ENCODE measurements at places on chromosomes 12 and 14. TPM values are rescaled to one million over a fixed set of nuclear protein-coding genes. Genes with fewer than 3 reads are reported as not detected.

Gene SERPINA12
- total RNA-seq, result not detected

GRCh38 chr14:96104469-96105057 lies 65.4 kb downstream of the C14orf132 start:
- peak; percentile 89 for DNase-seq

GRCh38 chr14:49594347-49595091 lies 4.2 kb upstream of the LRR1 start:
- no peak for DNase-seq

DNA sequence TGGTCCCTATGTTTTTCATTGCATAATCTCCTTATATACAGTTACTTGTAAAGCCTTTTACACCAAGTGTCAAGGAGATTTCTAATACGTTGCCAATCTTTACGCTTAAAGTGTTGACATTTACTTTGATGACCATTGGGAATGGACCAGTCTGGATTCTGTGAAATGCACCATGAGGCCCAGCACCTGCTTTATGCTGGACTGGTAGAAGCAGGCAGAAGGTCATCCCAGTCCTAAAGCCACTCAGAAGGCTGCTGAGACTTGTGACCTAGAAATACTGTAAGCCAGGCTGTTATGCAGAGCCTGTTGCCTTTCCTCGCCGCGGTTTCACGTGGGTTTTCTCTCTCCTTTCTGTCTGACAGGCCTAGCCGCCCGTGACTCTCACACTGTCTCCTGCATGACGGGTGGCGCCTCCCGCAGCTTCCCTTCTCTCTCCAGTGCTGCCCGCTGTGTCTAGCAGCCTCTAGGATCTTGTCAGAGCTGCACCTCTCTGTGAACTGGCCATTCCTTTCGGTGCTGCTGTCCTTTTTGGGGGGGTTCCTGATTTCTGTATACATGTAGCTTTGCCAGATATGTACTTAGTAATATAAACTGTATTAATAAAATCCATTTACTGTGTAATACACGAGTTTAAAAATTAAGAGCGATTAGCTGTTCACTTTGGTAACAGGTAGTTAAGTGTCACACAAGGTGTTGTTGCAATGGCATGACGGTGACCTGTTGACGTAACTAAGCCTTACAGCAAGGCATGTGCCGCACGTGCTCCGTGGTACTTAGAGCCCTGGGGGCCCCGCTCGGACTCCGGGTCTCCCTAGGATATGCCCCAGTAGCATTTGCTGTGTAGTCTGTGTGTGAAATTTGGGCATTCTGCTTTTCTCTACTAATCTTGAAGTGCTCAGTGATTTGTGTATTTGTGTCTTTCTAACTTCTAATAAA lies 29.7 kb downstream of the XRCC3 start:
- DNase-seq, result no peak

Gene ACOT4
- total RNA-seq, result 4.7 TPM

- no peak for DNase-seq
Observed at GRCh38 chr12:99916555-99916954, 68.2 kb downstream of the ANKS1B start.

Gene RABGGTA
- total RNA-seq, result 36.1 TPM

Gene KLRF2
- not detected for total RNA-seq

DNA sequence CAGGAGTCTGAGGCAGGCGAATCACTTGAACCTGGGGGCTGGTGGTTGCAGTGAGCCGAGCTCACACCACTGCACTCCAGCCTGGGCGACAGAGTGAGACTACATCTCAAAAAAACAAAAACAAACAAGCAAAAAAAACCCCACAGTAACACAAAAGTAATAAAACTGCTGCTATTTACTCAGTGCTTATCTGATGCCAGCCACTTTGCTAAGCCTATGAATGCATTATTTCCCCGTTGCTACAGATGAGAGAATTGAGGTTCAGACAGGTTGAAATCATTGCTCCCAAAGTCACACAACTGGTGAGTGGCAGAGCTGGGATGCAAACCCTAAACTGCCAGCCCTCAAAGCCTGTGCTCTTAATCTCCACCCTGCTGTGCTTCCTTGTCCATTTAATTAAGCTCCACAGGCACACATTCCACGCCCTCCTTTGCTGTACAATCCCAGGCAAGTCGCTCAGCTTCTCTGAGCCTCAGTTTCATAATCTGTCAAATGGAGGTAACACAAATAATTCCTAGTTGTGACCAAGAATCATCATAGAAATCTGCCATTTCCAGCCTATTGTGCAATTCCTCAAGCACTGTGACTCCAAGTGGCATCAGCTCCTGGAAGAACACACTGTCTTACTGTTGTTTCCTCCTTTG lies 5.7 kb upstream of the OAS3 start:
- DNase-seq, result no peak

DNA sequence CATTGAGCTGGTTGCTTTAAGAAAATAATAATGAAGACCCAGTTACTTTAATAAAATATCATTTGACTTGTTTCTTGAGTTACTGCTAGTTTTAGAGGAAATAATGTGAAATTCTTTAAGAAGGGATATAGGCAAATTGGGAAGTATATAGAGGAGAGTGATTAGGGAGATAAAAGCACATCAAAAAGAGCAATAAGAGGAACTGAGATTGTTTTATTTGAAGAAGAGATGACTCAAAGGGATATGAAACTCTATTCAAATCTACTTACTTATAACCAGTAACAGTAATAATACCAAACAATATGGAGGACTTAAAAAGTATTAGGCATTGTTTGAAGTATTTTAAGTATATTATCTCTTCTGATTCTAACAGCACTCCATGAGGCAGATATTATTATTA lies 37.1 kb downstream of the LRRK2 start:
- DNase-seq, result no peak

Gene SMCO3
- not detected for total RNA-seq

Gene CCDC196
- not detected for total RNA-seq

- no peak for DNase-seq
Observed at GRCh38 chr12:121034616-121035305, 4.3 kb downstream of the OASL start.

DNA sequence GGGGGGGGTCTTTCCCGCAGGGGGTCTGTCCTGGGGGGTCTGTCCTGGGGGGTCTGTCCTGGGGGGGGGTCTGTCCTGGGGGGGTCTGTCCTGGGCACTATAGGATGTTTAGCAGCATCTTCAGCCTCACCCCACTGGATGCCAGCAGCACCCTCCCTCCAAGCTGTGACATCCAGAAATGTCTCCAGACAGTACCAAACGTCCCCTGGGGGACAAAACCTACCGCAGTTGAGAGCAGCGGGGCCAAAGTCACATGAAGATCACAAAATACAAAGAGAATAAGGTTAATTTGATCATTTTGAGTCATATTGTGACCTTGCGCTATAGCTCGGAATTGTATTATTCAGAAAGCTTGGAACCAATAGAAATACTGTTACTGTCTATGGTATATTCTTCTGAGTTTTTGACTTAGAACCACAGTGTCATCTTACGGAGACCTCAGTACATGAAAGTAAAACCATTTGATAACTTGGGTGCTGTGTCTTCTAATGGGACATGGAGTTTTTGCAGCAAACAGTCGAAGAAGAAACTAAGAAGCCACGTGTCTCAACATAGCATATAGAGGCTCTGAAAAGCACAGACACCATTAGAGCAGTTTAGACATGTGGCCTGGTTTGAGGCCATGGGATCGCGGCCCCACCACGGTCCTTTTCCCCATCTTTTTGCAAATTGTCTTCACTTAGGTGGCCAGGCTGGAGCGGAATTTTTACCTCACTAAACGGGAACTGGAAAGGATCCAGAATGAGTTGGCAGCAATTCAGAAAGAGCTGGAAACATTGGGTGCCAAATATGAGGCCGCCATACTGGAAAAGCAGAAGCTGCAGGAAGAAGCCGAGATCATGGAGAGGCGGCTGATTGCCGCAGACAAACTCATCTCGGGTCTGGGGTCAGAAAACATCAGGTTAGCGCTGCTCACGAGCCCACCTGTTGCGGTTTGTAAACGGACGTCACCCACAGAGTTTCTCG lies 59.9 kb downstream of the CCDC92 start:
- no peak for DNase-seq

DNA sequence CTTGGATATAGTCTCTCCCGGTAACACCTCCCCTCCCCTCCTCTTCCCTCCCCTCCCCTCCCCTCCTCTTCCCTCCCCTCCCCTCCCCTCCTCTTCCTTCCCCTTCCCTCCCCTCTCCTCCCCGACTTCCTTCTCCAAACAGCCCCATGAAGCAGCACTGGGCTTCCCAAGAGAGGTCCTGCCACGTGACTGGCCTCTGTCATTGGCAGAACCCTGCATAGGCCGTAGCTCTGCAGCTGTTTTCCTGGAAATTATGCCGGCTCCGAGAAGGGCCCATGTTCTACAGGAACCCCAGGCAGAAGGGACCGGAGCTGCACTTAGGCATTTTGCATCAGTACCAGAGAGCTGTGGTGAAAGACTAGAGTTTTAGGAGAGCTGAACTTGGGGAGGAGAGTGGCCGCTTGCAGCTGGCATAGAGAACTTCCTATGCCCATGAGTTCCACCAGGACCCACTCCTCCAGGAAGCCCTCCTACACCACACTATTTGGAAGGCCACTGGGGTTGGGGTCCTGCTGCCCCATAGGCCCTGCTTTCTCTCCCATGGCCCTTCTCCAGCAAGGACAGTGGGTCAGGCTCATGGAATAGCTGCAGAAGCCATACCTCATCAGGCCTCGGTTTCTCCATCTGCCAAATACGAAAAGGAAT lies 5.1 kb upstream of the TNFAIP2 start:
- DNase-seq, result no peak

Gene GRIP1
- 31.1 TPM for total RNA-seq

Gene CELA1
- total RNA-seq, result not detected

DNA sequence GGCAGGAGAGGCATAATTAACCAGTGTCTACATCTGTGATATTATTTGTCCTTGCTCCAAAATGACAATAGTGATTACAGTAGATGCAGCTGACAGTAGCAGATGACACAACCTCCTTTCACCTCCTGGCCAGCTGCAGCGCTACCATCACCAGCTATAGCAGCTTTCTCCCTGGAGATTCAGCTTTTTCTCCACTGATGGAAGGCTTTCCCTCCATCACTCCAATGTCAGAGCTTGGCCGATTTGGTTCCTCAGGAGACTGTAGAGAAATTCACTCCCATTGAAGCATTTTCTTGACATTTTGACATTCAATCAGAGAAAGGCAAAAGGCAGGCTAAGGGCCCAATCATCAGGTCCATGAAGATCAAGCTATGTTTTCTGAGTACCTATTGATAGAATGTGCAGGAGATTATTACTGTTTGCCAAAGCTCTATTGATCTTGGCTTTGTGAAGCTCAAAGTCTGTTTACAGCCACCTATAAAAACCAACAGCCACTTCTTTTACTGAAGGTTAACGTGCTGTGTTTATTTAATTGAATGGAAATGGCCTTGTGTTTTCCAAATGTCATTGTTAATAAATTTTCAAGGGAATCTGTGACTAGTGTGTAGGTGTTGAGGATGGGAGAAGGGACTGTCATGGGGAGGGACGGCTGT lies 785.1 kb downstream of the DIO2 start:
- no peak for DNase-seq

GRCh38 chr12:116266631-116267349 lies 10.7 kb downstream of the MED13L start:
- DNase-seq, result no peak

DNA sequence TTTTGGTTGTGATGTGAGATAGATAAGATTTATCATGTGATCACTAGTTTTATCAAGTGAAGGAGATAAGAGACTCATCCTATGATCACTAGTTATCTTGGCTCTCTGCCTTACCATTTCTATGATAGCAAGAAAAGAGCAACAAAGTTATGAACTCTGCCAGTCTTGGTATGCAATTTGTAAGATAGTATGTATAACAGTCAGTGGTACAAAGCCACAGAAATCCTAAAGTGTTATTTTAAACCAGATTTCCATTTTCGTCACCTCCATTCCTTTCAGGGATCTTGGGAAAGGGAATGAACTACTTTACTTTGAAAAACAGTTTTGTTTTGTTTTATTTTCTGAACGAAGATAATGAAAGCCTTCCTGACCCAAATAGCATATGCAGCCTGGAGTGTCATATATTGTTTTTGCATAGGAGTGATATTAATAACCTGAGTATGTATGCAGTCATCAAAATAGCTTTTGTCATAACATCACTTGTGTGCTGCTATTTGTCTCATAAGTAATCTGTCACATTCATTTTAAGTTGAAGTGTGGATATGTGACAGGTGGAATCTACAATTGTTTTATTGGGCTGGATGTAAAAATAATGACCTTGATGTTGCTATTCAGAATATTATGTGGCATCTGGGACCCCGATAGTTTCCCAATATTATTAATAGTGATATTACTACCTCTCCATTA lies 35.0 kb downstream of the FLRT2 start:
- no peak for DNase-seq

DNA sequence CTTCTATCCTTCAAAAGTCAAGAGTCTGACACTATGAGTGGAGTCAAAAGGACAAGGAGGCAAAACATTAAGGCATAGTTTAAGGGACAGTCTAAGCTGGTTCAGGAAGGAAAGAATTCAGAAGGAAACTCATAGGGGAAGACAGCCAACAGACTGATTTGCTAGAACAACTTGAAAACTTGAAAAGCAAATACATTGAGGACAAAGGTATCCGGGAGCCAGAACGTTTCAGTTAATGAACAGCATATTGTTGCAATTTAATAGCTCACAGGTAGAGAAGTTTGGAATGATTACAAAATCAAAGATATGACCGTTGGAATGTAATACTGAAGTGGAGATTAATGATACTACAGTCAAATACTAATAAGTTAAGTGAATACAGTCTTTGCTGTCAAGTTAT lies 312.8 kb upstream of the RPL10L start:
- DNase-seq, result no peak

GRCh38 chr14:97824218-97824617 lies 1027.0 kb downstream of the VRK1 start:
- no peak for DNase-seq

- DNase-seq, result no peak
Observed at GRCh38 chr14:102231476-102232347, 73.3 kb downstream of the MOK start.

DNA sequence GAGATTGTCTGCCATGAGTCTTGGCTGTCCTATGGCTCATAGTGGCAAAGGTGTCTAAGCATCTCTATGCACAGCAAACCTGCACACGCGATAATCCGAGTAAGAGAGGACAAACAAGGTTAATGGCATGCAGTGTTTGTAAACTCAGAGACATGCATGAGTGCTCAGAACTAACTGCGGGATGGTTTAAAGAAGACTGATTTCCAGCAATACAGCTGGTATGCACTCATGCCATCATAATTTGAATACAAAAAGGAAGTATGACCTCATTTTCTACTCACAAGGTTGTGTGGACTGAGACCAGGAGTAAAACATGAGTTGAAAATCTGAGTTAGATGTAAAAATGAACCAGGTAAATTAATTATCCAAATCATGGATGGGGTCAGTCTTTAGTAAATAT lies 16.6 kb upstream of the TCP11L2 start:
- DNase-seq, result no peak

Gene G2E3
- total RNA-seq, result 20.8 TPM

Gene PYM1
- 40.9 TPM for total RNA-seq

Measured in ureter (tissue), 1 donor.